ENCODE measurements at places on chromosomes 1 and 21.

- no peak for DNase-seq
Observed at GRCh38 chr1:93822730-93823425, 56.1 kb downstream of the DNTTIP2 start.

DNA sequence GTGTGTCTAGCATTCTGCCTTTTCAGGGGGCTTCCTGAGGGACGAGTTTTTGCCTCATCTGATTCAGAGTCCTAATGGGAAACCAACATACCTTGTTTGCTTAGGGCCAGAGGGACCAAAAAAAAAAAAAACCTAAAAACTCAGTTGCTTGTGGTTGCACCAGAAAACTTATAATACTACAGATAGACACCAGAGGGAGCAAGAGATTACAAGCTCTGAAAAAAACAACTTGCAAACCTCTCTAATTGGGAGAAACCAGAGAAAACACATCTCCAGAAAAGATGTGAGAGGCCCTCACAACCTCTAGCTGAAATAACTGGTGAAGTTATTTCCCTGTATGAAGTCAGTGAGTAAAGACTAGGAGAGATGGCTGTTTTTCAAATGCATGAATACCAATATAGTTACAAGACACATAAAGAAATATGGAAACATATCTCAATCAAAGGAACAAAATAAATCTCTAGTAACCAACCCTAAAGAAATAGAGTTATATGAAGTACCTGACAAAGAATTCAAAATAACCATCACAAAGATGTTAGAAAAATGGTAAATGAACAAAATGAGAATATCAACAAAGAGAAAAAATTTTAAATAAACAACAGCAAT, 233.7 kb upstream of the NFIA start:
- DNase-seq: no peak

- DNase-seq: no peak
Observed at GRCh38 chr21:16536643-16537434, 807.1 kb downstream of the USP25 start.

- peak; percentile 50 for DNase-seq
Observed at GRCh38 chr1:27940297-27940696, 5.5 kb downstream of the SMPDL3B start.

DNA sequence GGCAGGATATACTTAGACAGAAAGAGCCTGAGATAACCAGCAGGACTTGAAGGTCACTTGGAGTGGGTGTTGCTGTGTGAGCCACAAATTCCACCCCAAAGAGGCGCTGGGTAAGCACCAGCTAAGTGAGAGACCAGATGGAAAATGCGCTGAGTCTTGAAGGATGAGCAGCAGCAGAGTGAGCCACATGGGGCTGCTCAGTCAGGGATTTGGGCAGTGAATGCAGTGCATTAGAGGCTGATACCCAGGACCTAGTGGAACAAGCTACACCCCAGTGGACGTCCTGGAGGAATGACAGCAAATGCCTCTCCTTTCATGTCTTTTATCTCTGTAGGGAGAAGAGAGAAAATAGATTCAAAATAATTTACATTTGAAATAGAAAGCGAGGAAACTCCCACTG, 11.3 kb downstream of the GRIK1 start:
- DNase-seq: no peak

Measured in effector memory CD4-positive, alpha-beta T cell (primary cell).